ENCODE measurements at places on chromosomes 5 and 9. TPM values are rescaled to one million over a fixed set of nuclear protein-coding genes. Genes with fewer than 3 reads are reported as not detected.

ANKRD34B gene
- total RNA-seq: not detected

GCNT4 gene
- 2.8 TPM for total RNA-seq

SMIM33 gene
- total RNA-seq: 0.53 TPM

MRPL41 gene
- 21.2 TPM for total RNA-seq

IL13 gene
- 0.98 TPM for total RNA-seq

PCDHB9 gene
- not detected for total RNA-seq

STC2 gene
- total RNA-seq: 39.5 TPM

SLC6A18 gene
- total RNA-seq: not detected

GABRA6 gene
- total RNA-seq: not detected

CRAT gene
- total RNA-seq: 14.7 TPM

AGXT2 gene
- total RNA-seq: not detected

SPEF2 gene
- total RNA-seq: 3.2 TPM

GFI1B gene
- not detected for total RNA-seq

AQP3 gene
- 36.8 TPM for total RNA-seq

PPP2R2B gene
- 1.8 TPM for total RNA-seq

RAB3C gene
- not detected for total RNA-seq
